ENCODE measurements at places on chromosomes 11 and 22.

GRCh38 chr11:35933320-35933871 is 10.5 kb upstream of the LDLRAD3 start:
- no peak for DNase-seq

DNA sequence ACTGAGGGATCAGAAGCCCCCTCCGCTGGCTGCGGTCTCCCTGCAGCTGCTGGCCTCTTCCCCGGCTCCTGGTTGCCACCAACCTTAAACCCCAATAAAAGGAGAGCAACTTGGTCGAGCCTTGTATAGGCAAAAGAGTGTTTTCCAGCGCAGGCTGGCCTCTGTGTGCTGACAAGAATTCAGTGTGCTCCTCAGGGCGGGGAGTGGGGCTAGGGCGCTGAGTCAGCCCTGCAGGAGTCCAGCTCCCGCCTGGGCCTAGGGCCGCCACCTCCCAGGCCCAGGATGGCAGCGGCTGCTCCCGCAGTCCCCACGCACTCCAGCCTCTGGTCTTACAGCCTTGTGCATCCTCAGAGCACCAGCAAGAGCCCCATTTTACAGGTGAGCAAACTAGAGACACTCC is at the start of gene SHISAL1:
TSS of gene SHISAL1 (minus strand) at position 186 of the 400 bp plus-strand sequence. CDS start 12,006 bp downstream, outside the sequence.
- DNase-seq, result no peak

- no peak for DNase-seq
Observed at GRCh38 chr11:11122749-11123148, 230.3 kb downstream of the CSNK2A3 start.

DNA sequence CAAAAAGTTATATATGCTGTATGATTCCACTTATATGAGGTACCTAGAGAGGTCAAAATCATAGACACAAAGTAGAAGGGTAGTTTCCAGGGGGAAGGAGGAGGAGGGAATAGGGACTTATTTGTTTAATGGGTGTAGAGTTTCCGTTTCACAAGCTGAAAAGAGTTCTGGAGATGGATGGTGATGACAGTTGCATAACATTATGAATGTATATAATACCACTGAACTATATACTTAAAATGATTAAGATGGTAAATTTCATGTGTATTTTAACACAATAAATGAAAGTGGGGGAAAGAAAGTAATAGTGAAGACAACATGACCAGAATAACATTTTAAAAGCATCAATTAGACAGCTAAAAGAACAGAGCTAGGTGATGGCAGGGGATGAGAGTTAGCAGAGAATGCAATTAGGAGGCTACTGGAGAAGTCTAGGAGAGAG is 51.2 kb downstream of the MRTFA start:
- no peak for DNase-seq

DNA sequence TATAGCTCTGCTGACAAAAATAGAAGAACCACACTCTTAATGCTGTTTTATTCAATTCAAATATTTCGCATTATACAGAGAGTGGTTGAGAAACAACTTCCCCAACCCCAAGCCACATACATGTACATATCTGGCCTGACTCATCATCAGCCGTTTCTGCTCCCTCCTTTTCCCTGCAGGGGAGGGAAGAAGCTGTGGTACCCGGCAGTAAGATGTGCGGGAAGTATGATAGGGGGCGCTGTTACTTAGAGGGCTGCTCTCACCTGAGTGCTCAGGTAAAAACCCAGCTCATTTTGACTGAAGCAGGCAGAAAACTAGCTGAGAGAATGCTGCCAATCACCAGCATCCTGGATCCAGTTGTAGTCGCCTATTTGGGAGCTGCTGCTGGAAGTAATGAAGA is 85.5 kb downstream of the NELL1 start:
- DNase-seq, result no peak

- peak; percentile 90 for DNase-seq
Observed at GRCh38 chr22:46596819-46597218, 23.4 kb upstream of the GRAMD4 start.

GRCh38 chr11:94656968-94657367 is 89.8 kb downstream of the PIWIL4 start:
- no peak for DNase-seq

GRCh38 chr11:75816561-75817239 is 1.7 kb downstream of the UVRAG start:
- no peak for DNase-seq

- DNase-seq, result no peak
Observed at GRCh38 chr11:88435415-88435814, 97.9 kb upstream of the CTSC start.

GRCh38 chr11:123431619-123432018 is 1.6 kb downstream of the GRAMD1B start:
- no peak for DNase-seq
